ENCODE measurements at places on chromosomes 3 and 15.

DNA sequence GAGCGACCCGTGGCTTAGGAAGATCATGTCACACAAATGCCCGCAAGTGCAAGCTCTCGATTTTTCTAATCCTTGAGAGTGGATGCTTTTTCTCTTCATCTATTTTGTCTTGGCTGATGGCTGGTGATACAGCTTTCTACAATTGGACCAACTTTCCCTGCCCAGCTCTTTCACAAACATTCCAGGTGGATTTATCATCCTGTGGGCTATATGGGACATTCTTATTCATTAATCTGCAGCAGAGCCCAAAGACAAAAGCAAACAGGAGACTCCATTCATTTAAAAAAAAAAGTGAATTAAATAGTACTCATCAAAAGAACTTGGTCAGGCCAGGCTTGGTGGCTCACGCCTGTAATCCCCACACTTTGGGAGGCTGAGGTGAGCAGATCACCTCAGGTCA, 14.2 kb upstream of the TSEN2 start:
- no peak for DNase-seq

DNA sequence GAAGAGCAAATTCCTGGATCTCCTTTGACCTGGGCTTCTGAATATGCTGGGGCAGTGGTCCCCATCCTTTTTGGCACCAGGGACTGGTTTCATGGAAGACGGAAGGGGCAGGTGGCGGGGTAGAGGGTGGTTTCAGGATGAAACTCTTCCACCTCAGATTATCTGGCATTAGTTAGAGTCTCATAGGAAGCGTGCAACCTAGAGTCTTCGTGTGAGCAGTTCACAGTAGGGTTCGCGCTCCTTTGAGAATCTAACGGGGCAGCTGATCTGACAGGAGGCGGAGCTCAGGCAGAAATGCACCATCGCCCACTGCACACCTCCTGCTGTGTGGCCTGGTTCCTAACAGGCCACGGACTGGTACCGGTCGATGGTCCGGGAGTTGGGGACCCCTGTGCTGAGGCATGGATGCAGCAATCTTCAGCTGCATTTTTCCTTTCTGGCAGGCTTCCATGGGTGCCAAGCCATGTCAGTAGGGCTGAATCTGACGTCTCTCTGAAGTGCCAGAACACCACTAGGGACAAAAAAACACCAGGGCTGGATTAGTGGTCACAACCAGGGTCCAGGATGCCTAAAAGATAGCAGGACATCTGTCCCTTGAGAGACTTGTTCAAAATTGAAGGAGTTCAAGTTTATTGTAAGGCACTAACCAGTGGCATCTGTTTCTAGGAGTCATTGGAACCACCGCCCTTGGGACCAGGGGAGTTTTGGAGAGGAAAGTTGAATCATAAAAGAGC, 8.4 kb upstream of the GOLGB1 start:
- no peak for DNase-seq

DNA sequence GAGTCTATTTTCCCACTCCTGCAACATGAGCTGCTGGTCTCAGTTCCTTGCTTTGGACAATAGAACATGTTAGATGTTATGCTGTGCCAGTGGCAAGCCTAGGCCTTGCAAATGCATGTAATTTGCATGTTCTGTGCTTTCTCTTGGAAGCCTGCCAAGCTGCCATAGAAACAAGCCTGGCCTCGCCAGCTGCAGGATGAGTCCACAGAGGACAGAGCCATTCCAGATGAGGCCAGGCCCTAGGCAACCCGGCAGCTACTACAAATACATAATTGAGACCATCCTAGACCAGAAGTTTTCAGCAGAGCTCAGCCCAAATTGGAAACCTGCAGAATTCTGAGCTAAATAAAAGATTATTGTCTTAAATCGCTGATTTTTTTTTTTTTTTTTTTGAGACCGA, 39.6 kb downstream of the TRIM69 start:
- DNase-seq, result no peak

DNA sequence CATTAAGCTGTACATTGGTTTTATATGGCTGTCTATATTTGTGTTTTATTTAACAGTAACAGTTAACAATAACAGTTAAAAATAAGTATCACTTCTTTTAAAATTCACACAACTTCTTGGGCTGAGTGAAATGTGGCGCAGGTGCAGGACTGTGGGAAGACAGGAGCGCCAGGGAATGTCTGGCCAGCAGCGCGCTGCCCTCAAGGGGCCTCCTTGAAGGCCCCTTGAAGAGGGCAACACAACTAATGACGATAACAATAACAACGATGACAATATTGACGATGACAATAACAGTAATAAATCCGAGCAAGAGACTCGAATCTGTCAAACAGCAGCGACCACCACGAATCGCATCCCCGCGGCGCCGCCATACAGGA, 411 bp upstream of the PPP2R3A start:
- no peak for DNase-seq

DNA sequence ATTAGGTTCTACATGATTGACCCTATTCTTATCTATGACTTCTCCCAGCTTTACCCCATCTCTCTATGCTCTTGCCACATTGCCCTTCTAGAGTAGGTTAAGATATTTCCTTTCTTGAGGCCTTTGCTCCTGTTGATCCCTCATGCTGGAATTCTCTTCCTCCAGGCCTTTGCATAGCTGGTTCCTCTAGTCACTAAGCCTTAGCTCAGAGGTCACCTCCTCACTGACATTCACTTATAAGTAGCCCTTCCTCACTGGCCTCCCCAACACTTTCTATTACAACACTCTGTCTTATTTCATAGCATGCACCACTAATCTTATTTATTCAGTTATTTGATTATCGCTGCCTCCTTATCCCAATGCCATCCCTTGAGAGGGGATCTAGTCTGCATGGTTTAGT, 228.4 kb upstream of the COL8A1 start:
- DNase-seq, result no peak

DNA sequence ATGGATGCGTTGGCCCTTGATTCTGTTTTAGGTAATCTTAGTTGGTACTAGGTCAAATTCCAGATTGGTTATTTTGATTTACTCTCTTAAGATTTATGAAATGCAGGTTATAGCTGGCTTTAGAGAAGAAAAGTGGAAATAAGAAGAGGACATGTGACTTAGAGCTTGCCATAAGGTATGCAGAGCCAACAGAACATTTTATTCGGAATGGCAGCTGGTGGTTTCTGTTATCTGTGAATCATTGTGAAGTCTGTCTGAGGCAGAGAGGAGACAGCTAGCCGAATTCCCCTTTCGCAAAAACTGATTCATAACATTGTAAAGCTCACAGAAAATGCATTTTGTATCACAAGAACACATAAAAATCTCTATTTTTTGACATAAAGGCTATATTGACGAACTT, 82.1 kb downstream of the FILIP1L start:
- DNase-seq, result no peak

GRCh38 chr15:88342666-88343065, 86.1 kb upstream of the NTRK3 start:
- DNase-seq, result no peak

DNA sequence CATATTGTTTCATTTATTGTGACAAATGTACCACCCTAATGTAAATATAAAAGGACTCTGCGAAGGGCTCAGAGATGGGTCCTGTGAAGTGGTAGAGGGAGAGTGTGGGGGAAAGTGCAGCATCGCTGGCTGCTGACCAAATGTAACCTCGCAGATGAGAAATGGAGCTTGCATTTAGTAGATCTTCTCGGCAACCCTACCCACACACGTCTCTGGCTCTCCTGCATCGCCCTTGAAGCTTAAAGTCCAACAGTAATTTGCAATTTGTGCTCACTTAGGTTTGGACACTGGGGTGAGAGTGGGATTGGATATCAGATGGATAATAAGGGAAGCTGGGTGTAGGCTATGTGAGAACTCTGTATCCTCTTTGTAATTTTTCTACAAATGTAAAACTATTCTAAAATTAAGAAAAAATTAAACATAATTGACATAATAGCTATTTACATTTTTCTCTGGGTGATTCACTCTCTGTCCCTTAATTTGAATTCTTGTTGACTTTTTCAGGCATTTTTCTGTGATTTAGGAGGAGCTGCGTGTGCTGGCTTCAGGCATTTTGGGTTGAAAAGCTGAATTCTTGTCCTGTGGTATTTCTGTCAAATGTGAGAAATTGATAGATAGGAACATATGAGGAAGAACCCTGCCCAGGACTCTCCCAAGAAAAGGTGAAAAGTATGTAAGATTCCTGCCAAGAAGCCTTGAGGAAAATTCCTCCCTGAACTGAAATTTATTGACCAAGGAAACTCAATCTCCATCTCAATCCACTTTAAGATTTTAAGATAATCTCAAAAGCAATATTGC, 524.7 kb upstream of the MCTP2 start:
- no peak for DNase-seq

- DNase-seq, result no peak
Observed at GRCh38 chr3:153925841-153926514, 195.2 kb upstream of the ARHGEF26 start.

All from stimulated activated CD8-positive, alpha-beta memory T cell treated with anti-CD3 and anti-CD28 coated beads, Interleukin-4, amount 100 ng/mL, for 1 hour (primary cell).